ENCODE measurements at places on chromosomes 12 and 14.

DNA sequence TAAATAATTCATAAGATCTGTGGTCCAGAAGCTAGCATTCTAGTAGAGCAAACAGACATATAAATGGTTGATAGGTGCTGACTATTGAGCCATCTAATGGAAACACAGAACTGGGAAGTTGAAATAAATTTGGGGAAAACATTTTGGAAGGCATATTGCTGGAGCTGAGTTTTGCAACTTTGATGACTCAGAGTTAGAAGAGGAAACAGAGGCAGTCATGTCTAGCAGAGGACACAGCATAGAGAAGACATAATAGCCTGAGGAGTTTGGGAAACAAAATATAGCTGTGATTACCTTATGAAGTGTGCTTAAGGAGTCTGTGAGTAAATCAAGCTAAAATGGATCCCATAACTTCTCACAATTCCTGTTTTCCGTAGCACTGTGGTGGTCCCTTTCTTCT, 86.9 kb upstream of the FLRT2 start:
- DNase-seq: no peak

DNA sequence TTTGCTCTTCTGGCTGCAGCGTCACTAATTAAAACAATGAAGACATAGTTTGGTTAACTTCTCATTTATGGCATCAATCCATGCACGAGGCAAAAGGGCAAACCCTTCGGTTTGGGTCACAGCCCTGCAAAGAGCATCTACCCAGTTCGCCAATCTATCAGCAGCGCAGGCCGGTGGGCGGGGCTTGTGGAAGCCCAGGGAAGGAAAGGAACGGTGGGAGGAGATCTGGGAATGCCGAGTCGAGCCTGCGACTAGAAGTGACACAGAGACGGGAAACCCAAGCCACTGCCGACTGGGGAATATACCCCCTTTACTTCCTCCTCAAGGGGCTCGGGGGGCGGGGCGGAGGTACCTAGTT, 466 bp downstream of the KICS2 start:
- peak; percentile 34 for DNase-seq

- no peak for DNase-seq
Observed at GRCh38 chr14:103746701-103747100, 31.1 kb downstream of the ZFYVE21 start.

GRCh38 chr12:67633708-67634107, 14.8 kb upstream of the DYRK2 start:
- DNase-seq: no peak

DNA sequence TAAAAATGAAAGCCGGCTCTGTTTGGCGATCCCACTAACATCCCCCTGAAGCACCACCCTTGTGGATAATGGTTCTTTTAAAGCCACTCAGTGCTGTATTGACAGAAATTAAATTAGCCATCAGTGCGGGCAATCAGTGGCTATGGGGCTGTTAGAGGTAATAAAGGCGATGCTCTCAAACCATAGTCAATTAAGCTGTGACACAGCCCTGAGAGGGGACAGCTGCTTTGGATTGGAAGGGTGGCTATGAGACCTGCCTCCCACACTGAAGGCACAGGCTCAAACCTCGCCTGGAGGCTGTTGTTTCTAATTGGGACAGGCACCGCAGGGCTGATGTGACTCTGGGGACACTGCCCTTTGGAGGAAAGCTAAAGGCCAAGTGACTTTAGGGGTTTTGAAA, 562.2 kb downstream of the VRK1 start:
- DNase-seq: no peak

- DNase-seq: no peak
Observed at GRCh38 chr14:91231446-91231845, 13.1 kb downstream of the GPR68 start.

- DNase-seq: no peak
Observed at GRCh38 chr12:11745113-11745512, 95.6 kb downstream of the ETV6 start.

GRCh38 chr12:386651-387050, 2.5 kb downstream of the KDM5A start:
- no peak for DNase-seq

GRCh38 chr12:5377997-5378592, 53.8 kb upstream of the NTF3 start:
- no peak for DNase-seq

- DNase-seq: no peak
Observed at GRCh38 chr12:92762773-92763172, 60.0 kb downstream of the PLEKHG7 start.

DNA sequence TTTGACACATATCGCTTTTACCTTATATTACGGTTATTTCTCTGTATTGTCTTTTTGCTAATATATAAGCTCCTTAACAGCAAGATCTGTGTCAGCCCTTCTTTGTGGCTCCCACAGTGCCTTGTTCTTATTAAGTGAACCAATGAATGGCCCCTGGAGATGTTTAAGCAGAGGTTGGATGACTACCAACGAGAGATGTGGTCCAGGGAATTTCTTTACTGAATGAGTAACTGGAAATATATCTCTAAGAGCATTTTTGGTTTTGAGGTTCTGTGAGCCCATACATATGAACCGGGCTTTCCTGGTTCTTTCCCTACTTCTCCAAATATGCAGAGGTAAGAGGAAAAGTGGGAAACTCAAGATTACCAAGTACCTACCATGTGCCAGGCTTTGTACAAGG, 23.5 kb downstream of the CALCOCO1 start:
- DNase-seq: no peak

DNA sequence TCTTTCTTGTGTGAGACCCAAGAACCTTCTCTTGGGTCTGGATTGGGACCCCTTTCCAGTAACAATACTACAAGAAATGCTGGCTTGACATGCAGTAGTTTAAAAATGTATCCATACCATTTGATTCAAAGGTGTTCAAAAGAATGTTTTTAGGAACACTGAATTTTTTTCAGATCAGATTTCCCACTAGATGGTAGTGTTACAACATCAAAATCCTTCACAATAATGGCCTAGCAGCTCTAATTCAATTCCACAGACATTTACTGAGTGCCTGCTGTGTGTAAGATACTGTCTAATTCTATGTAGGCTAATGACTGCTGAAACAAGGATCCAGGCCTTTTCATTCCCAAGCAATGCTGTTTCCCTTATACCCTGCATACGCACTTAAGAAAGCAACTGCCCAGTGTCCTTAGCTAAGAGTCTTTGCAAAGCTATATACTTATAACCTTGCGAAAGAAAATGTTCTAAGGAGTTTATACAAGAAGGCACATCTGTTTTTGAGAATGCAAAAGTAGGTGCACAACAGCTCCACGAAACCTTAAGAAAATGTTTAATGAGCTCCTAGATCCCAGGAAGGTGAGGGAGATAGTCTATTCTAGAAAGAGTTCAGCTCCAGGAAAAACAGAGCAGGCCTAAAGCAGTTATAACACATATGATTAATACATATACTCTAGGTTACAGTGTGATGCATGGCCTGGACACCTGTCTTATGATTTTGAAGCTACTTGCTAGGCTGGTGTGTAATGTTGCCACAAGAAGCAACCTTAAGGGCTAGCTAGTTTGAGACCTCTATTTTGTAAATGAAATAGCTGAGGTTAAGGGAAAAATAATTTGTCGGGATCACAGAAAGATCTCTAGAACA, 50.9 kb upstream of the PKP2 start:
- peak; percentile 8 for DNase-seq

DNA sequence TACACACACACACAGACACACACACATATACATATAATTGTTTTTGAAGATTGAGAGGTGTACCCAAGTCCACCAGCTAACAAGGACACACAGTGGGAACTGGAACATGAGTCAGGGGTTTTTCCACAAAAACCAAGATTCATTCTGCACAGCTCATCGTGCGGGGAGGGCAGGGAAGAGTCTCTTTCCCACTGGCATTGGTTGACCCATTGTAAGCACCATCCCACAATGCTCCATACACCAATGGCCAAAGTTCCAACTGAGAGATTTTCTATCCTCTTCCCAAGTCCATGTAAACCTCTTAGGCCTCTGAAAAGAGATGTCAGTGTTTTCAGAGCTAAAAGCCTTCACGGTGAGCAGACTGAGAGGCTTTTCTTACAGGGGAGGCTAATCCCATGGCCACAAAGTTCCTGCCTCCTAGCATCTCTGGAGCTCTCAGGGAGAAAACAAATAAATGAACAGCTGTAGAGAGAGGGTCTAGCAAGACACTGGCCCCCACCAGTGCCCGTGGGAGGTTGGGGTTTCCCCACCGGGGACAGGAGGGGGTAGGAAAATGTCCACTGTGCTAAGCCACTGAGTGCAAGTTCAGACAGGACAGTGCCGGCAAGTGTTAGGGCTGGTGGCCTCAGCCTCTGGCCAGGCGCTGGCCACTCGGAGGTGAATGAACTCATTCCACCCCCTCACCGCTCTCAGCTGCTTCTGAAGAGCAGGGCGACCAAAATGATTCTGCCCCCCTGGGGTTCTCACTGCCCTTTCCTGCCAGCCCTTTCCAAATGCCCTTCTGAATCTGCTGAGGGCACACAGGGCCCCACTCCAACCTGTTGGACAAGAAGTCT, 21.5 kb upstream of the TC2N start:
- no peak for DNase-seq

- DNase-seq: no peak
Observed at GRCh38 chr14:94332587-94332986, 9.5 kb upstream of the SERPINA6 start.

- no peak for DNase-seq
Observed at GRCh38 chr12:94269316-94269999, 121.1 kb downstream of the PLXNC1 start.

DNA sequence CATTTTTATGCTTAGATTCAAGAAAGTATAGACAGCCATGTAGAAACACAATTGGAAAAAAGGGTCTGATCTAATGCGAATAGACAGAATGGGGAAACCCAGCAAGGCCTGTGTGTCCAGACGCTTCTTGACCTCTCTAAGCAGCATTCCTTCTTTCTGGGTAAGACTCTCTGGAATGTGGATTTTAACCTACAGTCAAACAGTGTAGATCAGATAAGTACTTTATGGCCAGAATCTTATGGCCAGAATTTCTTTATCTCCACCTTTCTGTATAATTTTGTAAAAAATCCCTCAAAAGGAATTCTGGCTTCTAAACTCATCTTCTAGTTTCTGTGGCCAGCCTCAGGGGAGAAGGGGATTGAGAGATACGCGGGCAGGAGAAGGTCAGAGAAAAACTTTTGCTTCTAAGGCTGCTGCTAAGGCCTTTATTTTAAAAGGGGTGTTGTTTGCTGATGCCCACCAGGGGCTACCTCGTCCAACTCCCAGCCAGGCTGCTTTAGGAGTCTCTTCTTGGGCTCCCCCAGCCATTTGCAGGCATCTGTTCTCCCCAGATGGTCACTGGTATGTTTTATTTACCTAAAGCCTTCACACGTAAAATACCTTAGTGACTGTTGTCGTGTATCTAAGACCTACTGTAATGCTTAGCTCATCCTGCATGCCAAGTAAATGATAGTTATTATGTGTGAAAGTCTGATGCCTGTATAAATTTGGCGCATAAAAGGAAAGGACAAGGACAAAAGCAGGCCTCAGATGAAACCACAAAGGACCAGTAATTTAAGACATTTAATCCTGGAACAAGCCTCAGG, 68.4 kb downstream of the ANO6 start:
- DNase-seq: no peak

- DNase-seq: no peak
Observed at GRCh38 chr12:49305762-49306510, 11.0 kb downstream of the PRPH start.
